ENCODE measurements at places on chromosomes 6 and 20.

GRCh38 chr6:43891072-43891870 is 121.3 kb downstream of the VEGFA start:
- no peak for DNase-seq

- no peak for DNase-seq
Measured at GRCh38 chr6:135932651-135933050, 81.2 kb downstream of the PDE7B start.

DNA sequence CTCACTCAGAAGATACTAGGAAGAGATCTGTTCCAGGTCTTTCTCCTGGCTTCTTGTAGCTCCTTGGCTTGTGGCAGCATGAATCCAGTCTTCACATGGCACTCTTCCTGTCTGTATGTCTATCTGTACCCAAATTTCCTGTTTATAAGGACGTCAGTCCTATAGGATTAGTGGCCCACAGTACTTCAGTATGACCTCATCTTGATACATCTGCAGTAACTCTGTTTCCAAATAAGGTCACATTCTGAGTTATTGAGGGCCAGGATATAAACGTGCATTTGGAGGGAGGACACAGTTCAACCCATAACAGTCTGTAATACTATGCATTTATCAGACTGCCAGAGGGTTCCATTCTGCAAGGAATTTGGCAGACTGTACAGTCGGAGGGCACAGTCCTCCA is 57.6 kb upstream of the DYNLRB1 start:
- DNase-seq: no peak

DNA sequence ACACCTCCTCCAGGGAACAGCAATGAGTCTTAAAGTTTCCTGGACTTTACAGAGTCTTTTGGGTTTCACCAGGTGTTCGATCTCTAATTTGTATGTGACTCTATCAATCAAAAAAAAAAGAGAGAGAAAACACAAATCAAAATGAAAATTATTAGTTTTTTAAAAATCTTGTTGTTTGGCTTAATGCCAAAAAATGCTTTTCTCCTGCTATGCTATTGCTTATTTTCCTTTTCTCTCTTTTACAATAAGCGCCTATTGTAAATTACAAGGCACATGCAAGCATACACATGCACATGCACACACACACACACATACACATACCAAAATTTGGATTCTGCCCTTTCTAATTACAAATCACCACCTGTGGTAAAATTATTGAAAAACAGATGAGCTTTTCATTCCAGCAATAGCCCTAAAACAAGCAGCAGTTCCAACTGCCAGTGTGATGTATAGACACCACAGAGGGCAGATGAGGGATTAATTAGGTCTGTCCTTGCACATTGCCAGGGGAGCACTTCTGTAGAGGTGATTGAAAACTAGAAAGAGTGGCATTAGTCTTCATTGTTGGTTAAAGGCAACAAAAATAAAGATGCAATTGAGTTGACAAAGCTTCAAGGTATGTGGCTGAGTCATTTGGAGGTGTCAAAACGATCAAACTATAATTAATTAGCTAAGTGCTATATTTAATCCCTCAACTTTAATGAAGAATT is 631.7 kb downstream of the TFAP2B start:
- no peak for DNase-seq

GRCh38 chr20:39880890-39881289 is 808.1 kb downstream of the MAFB start:
- peak; percentile 18 for DNase-seq

DNA sequence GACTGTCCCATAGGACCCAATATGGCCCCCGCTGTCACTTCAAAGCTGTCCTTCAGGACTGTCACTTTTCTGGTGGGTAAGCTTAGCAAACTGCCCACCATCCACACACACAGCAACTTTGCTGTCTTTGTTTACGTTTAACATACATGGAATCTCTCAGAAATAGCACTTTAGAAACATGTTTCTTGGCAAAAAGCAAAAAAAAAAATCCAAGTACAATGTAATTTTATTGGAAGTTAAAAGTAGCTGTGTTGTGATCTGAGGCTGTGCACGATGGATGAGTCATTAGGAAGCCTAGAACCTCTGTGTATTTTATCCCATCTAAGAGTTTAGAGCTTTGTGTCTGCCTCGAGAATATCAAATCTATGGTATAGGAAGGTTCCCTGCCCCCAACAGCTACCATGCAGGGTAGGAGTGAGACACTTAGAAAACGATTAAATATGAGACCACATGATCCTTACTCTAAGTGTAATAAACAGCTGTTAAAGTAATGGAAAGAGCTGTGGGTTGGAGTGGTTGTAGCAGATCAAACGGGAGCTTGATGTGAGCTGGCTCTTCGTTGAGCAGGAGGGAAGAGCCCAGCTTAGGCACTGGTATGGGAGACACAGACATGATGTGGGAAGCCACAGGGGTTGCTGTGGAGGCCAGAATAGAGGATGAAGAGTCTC is 119.5 kb downstream of the PLEKHG1 start:
- no peak for DNase-seq

- DNase-seq: no peak
Measured at GRCh38 chr6:163165922-163166321, 248.6 kb upstream of the QKI start.

DNA sequence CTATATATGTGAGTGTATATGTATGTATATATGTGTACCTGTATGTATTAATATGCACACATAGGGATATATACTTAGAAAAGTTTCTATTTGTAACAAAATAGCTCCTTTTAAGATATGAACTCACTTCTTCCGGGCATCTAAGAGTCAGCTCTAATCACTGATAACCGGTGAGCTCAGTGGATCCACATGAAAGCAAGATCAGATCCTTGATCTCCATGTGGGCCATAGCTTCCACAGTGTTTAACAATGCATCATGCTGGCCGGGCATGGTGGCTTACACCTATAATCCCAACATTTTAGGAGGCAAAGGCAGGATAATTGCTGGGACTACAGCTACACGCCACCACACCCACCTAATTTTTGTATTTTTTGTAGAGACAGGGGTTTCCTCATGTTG is 52.6 kb downstream of the ECT2L start:
- DNase-seq: no peak

Measured in suppressor macrophage (primary cell).